ENCODE measurements at places on chromosomes 3 and 15. TPM values are rescaled to one million over a fixed set of nuclear protein-coding genes. Genes with fewer than 3 reads are reported as not detected.

- no peak for DNase-seq
Observed at GRCh38 chr3:187946163-187946691, 201.0 kb upstream of the BCL6 start.

DNA sequence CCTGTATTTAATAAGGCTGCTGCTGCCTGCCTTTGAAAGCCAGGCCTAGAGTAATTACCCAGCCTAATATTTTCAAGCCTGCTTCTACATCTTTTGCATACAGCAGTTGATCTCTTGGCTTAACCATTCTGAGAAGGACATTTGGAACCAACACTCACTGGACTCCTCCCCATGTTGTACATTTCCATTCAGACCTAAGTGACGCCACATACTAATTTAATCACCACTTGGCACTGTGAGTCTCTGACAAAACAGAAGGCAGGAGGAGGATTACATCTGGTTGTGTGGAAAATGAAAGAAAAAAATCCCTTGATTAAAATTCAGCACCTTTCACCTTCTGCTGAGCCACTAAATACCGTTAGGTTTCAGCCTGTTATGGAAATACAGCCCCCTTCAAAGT, 102.2 kb upstream of the ARRDC4 start:
- DNase-seq: no peak

DNA sequence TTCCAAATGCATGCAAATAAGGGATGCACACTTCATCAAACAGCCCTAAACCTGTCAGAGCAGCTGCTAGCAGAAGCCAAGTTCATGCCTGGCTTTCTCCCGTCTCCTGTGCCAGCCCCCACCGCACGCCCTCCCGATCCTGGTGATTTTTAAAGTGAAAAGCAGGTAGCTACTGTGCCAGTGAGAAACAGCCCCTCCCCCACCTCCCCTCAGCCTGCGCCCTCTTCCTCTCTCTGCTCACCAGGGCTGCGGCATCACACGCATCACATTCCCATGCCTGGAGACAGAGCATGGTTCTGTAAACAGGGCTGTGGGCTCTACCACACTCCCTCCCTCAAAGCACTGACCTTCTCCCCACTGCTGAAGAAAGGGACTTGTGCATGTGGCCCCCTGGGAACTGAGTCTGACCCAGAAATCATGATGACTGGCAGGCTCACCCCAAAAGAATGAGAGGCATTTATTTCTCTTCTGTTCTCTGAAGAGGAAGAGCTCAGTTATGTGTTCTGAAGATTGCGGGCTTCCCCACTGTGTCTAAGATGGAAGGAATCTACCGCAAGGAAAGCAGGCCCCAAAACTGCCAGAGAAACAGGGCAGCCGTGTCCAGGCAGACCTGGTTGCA, 14.5 kb upstream of the SLC6A1 start:
- no peak for DNase-seq

DNA sequence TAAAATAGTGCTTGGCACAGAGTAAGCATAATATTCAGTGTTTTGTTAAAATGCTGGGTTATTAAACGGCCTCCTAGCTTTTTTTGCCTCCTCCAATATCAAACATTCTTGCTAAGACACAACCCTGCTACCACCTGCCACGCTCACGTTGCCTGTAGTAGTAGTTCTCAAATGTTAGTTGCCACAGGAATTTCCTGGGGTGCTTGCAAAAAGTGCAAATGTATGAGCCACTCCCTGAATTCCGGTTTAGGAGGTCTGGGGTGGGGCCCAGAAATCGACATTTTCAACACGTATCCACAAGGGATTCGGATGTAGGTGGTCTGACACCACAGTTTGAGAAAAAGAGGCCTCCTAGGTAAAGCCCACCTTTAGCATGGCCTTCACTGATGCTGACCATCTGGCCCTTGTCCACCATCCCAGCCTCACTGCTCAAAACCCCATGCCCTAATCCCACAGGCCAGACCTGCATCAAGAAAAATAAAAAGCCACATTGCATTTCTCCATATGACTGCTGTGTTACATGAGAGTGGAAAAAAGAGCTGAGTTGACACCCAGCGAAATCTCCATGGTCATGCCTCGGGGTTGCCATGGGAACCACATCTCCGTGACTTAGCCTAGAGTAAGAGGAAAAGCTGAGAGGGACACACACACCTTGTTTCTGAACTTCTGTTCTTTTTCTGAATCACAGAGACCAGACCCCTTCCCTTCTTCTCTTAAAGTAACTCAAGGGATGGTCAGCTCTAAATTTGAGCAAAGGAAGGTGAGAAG, 116.4 kb upstream of the HES1 start:
- no peak for DNase-seq

CCRL2 gene
- 0.84 TPM for total RNA-seq

DNA sequence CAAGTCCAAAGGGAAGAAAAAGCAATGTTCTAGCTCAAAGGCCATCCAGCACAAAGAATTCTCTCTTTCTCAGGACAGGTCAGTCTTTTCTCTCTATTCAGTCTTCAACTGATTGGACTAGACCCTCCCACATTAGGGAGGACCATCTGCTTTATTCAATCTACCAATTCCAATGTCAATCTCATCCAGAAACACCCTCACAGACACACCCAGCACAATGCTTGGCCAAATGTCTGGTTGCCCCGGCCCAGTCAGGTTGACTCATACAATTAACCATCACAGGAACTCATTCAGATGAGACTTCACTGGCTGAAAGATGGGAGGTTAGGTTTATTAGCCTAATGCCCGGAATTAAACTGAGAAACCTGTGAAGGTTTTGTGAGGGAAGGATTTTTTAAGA, 32.4 kb downstream of the ACAN start:
- no peak for DNase-seq

- no peak for DNase-seq
Observed at GRCh38 chr3:4079339-4080195, 223.6 kb upstream of the SETMAR start.

DNA sequence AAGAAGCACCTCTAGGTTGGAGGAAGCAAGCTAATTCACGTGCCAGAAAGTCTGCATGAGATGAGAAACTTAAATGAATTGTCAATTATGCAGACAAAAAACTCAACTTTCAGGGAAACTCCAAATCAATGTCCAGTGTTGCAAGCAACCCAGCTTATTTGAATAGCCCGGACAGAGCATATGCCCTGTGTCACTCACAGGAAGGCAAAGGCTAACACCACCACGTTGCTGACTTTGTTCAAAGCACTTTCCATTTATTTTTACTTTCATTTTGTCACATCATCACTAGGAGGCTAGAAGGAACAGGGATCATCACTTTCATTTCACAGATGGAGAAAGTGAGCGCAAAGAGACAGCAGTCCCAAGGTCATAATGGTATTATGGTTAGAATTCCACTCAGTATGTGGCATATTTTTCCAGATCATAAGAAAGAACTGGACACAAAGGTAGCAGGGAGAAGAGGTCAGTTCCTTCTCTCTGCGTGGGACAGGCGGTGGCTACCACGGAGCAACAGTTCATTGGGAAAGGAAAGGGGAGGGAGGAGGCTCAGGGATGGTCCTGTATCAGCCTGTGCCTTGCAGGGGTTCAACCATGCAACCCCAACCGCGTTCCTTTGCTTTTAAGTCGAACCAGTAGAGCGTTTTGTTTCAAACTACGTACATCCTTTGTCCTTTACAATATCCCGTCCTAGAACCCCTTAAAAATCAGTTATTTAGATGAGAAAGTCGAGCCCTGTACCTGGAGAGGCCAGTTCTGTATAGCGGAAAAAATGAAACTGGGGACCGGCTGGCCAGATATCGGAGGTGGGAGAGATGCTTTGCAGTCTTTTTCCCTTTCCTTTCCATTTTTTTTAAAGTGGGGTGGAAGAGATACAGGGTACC, 1.1 kb downstream of the HEG1 start:
- no peak for DNase-seq

RTP3 gene
- not detected for total RNA-seq

SH3BP5 gene
- 7.4 TPM for total RNA-seq

- no peak for DNase-seq
Observed at GRCh38 chr15:51097553-51098330, 3.0 kb upstream of the TNFAIP8L3 start.

DNA sequence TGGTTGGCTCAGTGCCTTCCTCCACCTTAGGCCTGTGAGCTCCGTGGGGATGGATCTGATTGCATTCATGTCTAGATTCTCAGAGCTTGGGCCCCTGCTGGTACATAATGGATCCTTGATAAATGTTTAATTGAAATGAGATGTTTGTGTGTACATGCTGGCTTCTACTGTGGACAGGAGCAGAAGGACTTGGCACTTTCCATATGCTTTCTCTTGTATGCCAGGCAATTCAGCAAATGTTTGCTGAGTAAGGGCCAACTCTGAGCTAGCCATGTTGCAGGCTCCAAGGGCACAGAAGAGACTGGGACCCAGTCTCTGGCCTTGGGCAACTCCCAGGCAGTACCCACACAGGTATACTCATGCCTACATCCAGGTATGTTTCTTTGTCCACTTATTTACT, 67.0 kb downstream of the RAB11A start:
- no peak for DNase-seq

DNA sequence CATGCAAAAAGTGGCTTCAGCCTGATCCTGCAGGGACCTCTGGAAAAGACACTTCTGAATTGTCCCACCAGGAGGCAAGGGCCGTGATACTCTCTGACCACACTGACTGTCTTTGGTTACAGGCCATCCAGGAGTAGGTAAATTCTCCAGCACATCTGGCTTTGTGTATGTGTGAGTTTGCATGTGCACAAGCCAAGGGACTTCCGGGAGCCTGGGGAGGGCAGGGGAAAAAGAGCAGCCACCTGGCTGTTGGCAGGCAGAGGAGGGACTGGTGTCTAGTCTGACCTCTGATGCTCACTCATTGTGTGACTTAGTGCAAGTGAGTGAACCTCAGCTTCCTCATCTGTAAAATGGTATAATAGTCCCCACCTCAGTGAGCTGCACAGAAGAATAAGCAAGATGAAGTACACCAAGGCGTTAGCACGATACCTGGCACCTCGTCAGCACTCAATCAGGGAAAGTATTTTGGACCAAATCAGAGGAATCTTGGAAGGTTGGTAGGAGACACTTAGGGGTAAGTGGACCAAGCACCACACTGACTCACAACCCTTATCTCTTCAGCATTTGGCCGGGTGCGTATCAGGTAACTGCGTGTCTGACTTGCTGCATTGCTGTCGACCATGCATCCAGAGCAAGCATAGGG, 19.1 kb downstream of the KLHL6 start:
- DNase-seq: no peak

GRCh38 chr3:42096796-42097565, 5.8 kb downstream of the TRAK1 start:
- no peak for DNase-seq

DNA sequence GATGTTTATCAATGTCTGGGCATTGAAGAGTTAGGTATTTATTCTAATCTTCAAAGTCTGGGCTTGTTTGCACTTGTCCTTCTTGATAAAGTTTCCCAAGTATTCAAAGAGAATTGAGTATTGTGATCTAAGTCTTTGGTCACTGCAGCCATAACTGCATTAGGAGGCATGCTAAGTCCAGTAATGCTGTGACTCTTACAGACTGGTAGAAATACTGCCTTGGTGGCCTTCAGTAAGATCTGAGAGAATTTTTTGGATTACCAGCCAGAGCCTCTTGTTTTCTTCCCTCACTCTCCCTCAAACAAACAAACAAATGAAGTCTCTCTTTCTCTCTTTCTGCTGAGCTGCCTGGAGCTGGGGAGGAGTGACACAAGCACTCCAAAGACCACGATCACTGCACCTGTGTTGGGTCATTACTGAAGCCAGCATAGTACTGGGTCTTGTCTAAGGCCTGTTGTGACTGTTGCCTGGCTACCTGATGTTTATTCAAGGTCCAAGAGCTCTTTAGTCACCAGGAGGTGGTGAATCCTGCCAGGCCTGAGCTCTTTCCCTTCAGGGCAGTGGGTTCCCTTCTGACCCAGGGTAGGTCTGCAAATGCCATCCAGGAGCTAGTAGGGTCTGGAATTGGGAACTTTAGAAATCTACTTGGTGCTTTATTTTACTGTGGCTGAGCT, 14.8 kb upstream of the RBP2 start:
- peak; percentile 70 for DNase-seq

- no peak for DNase-seq
Observed at GRCh38 chr15:27086149-27086548, 115.2 kb downstream of the GABRG3 start.

GRCh38 chr15:81275711-81276392, 48.1 kb downstream of the STARD5 start:
- DNase-seq: no peak

DNA sequence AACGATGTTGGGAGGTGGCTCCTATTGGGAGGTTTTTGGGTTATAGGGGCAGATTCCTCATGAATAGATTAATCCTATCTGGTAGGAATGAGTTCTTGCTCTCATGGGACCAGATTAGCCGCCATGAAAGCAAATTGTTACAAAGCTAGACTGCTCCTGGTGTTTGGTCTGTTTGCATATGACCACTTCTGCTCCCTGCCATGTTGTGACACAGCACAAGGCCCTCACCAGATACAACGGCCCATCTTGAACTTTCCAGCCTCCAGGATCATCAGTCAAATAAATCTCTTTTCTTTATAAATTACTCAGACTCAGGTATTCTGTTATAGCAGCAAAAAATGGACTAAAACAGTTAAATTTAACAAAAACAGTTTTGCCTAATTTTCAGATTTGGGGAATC, 34.4 kb downstream of the TRIM42 start:
- DNase-seq: no peak

- DNase-seq: no peak
Observed at GRCh38 chr3:12831301-12831866, 10.0 kb downstream of the RPL32 start.

GOLGA6L9 gene
- 1.4 TPM for total RNA-seq

DNA sequence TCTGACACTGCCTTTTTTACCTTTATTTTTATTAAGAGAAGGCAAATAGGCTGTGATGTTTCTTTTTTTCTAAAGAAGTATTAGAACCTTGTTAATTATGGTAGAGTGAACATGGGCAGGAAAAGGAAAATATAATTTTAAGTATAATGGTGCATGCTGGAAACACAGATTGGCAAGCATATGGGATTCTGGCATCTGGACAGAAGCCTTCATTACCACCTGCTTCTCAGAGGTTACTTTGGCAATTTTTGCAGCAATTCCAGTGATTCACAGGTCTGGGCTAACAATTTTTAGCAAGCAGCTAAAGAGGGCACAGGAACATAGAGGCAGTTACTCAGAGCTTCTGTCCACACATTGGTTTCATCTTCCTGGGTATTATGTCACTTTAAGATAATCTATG, 258.3 kb downstream of the DIPK2A start:
- DNase-seq: no peak

DNA sequence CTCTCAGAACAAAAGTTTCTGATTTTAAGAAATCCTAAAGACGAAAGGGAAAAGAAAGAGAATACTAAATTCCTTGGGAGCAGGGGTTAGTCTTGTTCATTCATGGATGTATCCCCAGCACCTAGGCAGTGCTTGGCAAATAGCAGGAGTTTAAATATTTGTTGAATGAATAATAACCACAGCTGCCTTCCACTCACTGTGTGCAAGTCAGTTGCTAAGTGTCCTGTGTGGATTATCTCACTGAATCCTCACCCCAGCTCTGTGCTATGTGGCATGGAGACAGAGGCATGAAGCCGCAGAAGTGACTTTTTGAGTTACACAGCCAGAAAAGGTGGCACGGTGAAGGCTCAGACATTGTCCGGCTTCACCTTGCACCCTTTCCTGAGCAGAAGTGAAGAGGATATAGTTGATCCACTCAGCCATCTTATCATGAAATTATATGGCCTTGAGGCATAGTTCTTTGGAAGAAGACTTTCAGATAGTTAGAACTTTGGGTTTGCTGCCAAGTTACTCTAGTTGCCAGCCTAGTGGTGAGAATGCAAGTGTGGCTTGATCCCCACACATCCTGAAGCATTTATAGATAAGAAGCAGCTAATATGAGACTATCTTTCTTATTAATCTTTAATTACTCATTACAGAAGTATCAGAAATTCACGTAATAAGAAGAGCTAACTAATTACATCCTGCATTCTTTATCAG, 355.5 kb downstream of the LRTM1 start:
- no peak for DNase-seq
